ENCODE measurements at places on chromosomes 2 and 18.

DNA sequence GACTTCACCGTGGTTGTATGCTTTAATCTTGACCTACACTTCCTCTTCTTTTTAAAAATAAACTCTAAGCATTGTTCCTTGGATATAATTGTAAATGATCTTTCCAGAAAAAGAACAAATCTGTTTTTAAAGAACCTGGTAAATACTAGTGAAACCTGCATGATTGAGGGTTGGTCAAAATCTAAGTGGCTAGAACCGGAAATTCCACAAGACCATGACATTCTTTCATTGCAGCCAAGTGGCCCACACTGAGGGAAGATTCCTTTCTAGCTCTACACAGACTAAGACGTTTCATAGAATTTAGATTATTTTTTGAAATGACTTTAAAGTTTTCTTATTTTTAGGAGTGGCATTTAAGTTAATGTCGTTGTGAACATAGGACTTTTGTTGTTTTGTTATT is 356.7 kb downstream of the NYAP2 start:
- DNase-seq, result no peak

- DNase-seq, result no peak
Measured at GRCh38 chr2:215805493-215805892, 207.9 kb downstream of the MREG start.

DNA sequence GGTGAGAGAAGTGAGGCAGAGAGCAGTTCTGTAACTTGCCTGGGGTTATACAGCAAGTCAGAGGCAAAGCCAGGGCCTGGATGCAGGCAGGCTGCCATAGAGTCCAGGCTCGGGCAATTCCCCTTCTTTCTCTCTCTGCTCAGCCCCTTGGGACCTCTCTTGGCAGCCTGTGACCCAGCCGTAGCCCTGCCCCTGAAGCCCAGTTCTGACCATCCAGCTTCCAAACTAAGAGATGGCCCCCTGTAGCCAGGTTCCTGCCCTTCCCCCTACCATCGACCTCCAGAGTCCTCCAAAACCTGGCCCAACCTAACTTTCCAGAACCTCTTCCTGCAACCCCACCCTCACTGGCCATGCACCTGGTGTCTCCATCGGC is 201.2 kb downstream of the CTIF start:
- DNase-seq, result no peak

GRCh38 chr2:127658641-127659407 is 12.9 kb downstream of the GPR17 start:
- no peak for DNase-seq

- DNase-seq, result no peak
Measured at GRCh38 chr2:17306706-17307105, 211.5 kb downstream of the RAD51AP2 start.

- DNase-seq, result no peak
Measured at GRCh38 chr2:151138507-151138906, 123.2 kb downstream of the RBM43 start.

- no peak for DNase-seq
Measured at GRCh38 chr18:79834834-79835233, 37.1 kb downstream of the KCNG2 start.

DNA sequence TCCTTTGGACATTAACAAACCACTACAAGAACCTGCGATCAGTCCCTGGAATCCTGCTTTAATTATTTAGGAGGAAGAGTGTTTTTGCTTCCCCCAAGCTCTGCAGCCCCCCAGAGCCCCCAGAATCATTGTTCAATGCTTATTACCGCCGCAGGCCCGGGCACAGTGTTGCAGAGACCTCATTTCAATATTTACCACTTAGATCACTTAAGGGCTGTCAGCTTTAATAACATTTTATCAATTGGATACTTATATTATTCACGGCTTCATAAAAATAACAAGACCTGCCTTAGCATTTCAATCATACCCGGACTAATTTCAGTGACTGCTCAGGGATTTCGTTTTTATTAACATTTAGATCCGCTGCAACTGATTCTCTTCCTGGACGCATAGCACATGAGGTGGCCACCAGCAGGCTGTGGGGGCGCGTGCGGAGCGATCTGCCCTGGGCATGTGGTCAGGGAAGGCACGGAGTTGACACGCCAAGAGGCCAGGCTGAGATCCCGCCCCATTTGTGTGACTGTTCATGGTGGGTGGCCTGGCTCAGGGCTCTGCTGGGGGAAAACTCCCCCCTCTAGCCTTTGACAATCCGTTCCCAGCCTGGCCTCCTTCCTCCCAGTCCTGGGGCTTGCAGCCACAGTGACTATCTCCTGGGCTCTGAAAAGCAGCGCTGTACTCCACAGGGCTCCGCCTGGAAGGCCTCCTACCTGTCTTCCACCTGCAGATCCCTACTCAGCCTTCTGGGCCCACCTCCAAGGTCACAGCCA is 267.6 kb downstream of the SRBD1 start:
- DNase-seq, result no peak

DNA sequence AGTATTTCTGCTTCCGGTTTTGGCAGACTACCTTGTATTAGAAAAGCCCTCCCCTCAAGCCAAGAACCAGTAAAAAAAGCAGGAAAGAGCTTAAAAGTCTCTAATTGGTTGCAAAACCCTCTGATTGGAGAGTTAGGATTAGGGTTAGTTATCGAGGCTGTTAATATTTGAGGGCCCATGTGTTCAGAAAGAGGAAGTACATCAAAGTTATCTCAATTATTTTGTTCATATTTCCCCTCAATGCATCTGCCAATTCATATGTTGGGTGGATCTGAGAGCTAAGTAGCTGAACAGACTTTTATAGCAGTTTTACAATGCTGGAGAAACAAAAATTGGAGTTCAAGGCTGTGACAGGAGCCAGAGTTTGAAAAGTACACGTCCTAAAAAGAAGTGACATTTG is 43.1 kb upstream of the KLHL14 start:
- DNase-seq, result no peak

DNA sequence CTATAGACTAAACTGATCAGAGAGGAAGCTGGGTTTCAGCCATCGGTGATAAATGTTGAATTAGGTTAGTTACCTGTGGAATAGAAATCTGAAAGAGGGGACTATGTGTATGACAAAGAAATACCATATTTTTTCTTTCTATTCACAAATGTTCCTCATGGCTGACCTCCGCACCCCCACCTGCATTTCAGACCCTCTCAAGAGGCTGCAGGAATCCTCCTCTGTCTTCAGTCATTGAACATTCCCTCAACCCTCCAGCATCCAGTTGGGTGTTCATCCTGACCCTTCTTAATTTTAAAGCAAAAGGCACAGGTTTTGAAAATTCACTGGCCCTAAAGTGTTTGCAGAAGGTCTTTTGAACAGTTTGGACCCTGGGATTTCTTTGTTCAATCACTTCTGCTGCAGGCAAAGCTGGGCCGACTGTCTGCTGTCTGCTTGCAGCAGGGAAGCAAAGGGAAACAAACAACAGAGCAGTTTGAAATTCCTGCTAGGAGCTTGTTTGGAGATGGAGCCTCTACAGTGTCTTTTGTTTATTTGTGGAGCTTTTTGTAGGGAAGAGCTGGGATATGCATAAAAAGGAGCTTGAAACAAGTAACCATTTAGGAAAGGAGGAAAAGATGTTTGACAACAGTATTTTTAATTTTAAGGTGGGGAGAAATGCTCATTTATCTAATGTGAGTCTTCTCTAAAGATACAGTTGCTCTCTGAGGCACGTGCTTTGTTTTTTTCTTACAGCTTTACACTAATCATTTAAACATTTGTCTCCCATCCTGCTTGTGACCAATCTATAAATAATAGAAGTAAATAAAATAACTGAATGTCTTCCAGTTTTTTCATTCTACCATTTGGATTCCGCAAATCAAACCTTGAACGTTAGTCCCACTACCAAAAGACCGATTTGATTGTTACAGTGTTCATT is 213.3 kb upstream of the MMADHC start:
- DNase-seq, result no peak

GRCh38 chr2:223618172-223619035 is 16.2 kb upstream of the SCG2 start:
- DNase-seq, result no peak

DNA sequence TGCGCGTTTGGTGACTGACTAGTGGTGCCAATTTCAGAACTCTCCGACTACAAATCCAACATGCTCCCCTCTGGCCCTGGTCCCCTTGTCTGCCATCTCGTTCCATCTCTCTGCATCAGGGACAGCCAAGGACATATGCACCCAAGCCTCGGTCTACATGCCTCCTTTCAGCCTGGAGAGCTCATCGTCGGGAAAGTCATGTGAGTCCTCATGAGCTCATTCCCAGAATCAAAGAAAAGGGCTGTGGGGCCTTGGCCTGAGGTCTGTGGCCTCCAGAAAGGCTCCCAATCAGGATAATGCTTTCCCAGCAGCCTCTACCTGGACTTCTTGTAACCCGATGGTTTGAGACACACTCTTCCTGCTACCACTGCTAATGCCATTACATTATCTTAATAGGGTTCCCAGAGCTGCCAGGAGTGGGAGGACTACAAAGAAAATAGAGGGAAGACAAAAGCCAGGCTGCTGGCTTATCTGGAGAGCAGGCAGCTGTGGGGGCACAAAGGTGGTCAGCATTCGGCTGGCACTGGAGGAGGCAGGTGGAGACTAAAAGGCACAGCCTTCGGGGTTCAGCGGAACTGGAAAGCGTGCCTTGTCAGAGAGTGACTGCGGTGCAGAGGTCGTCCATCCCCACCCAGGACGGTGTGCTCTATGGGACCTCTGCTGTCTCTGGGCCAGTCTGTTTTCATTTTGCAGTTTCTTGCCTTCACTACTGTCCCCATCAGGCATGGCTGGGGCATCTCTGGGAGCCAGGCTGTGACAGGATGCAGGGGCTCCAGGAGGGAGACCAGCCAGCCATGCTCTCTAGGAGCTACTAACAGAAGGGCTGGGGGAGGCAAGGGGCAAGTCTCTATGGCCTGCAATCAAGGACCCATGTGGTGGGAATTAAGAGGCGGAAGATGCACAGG is 104.4 kb upstream of the SMAD2 start:
- DNase-seq, result no peak

GRCh38 chr2:97734061-97735051 is 21.0 kb downstream of the ZAP70 start:
- no peak for DNase-seq

DNA sequence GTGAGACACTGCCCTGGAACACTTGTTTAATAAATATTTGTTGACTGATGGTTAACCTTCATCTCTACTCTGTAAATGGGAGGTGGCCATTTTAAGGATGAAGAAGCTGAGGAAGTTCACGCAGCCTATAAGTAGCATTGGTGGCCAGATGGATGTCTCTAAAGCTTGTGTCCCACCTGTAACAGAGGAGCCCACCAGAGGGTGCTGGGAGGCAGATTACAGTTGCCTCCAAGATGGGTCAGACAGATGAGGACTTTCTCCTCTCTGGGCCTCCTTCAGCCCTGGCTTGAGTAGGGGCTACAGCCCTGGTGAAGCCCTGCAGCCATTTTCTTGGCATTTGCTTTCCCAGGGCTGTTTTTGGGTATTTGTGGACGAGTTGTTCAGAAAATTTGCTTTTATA is 45.0 kb upstream of the MCFD2 start:
- DNase-seq, result no peak

DNA sequence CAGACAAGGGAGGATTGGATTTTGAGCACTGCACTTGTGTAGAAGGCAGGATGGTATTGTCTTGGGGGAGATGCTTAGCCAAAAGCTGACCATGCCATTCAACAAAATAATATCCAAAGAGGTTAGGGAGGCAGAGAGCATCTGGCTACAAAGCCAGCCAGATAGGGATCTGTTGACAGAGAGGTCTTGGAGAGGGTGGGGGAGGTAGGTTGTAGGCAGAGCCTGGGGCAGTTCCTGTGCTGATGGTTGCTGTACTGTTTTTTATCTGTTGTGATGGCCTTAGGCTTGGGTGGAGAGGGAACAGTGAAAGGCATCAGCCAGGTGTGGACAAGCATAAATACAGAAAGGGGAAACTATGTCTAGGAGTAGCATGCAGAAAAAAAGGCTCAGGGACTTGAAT is 100.9 kb downstream of the AQP4 start:
- DNase-seq, result no peak

GRCh38 chr2:52668724-52669123 is 1098.9 kb upstream of the CHAC2 start:
- no peak for DNase-seq

- no peak for DNase-seq
Measured at GRCh38 chr2:229900012-229900411, 21.8 kb downstream of the TRIP12 start.

- no peak for DNase-seq
Measured at GRCh38 chr2:40190457-40190856, 261.4 kb downstream of the SLC8A1 start.

DNA sequence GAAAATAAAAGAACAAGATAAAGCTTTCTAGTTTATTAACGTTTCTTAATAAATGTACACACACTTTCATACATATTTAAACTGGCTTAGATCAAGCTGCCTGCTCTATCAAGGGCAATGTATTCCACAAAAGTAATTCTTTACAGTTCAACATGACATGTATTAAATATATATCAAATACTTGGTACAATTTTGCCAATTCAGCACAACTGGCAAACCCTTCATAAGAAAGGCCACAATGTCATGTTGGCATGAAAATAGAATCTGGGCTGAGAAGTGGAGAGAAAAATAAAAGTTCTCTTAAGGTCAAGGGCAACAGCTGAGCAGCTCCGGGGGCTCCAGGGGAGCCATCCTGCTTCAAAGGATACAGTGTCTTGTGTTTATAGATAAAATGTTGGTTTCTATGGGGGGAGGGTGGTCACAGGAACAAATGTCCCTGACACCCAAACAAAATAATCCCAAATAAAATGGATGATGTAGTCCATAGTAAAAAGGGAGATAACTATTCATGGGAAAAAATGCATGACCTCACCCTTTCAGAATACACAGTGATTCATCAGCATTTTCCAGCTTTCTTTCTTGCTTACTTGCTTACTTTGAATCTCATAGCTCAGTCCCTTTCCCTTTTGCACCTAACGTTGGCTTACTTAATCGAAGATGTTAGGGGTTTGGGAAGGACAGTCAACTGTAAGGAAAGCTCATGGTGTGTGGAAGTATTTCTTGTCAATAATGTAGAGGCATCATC is 494.9 kb downstream of the NYAP2 start:
- DNase-seq, result no peak

- no peak for DNase-seq
Measured at GRCh38 chr2:158291544-158292180, 164.9 kb downstream of the CCDC148 start.

GRCh38 chr2:233764264-233764663 is 4.2 kb downstream of the UGT1A1 start:
- no peak for DNase-seq

- DNase-seq, result no peak
Measured at GRCh38 chr2:180334514-180334913, 327.4 kb upstream of the CWC22 start.

DNA sequence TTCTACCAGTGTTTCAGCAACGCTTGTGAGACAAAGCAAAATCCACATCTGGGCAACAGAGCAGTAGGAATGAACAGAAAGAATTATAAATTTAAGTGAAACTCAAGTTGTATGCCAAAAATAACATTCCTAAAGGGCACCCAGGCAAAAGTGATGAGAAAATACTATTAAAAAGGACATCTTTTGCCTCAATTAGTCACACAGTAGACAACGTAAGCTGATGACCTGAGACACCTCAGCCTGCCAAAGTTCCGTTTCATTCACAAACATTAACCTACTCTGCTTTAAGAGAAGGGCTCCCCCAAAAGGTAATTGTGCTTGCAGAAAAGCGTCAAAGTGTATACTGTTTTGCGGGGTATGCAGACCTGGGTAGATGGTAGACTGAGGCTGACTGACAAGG is 7.2 kb downstream of the HDLBP start:
- DNase-seq, result no peak
